SJCRH30 (cell line): ENCODE measurements at places on chromosomes 12 and 14. TPM values are rescaled to one million over a fixed set of nuclear protein-coding genes. Genes with fewer than 3 reads are reported as not detected.
A peak's percentile ranks its signal among the peaks of the same experiment; 100 is the strongest.

LALBA gene
- not detected in 2 replicates for total RNA-seq

GATC gene
- total RNA-seq: 29.8 and 31.4 TPM in 2 replicates

KRT79 gene
- not detected in 2 replicates for total RNA-seq

LGR5 gene
- total RNA-seq: 5.1 and 6.4 TPM in 2 replicates

HCAR1 gene
- total RNA-seq: not detected in 2 replicates

SLC25A47 gene
- total RNA-seq: 0.08 TPM in 1 of 2 replicates, not detected in the other

GPR137C gene
- 2.5 and 2.7 TPM in 2 replicates for total RNA-seq

SLC16A7 gene
- 3.1 and 3.6 TPM in 2 replicates for total RNA-seq

DNA sequence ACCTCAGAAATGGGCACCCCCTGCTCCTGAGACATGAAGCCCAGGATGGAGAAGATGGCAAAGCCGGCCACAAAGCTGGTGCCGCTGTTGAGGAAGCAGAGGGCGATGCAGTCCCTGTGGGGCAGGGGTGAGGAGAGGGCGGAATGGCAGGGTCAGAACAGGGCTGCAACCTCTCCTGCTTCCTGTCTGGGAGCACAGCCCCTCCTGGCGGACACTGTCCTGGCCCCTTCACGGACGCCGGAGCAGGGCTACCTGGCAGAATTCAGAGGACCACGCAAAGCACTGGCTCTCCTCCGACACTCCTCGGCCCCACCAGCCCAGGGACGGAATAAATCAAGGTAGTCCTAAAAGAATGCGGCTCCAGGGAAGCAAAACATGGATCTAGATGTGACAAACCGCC lies 12.4 kb upstream of the SLC6A12 start:
- no peak for DNase-seq
- no peak overlapping the region for H3K27ac ChIP-seq
- no peaks in the 10 kb centered on the region for H3K36me3 ChIP-seq
- no peak overlapping the region for H3K4me3 ChIP-seq
- H3K4me1 ChIP-seq: no peaks in the 10 kb centered on the region

DNA sequence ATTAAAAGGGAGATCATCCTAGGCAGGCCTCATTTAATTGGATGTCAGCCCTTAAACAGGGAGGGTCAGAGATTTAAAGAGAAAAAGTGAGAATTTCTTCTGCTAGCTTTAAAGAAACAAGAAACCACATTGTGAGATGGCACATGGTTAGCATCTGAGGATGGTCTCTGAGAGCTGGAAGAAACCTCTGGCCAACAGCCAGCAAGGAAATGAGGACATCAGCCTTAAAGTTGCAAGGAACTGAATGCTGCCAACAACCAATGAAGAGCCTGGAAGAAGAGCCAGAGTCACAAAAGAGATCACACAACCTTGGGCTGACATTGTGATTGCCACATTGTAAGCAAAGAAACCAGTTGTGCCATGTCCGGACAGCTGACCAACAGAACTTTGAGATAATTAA lies 17.5 kb upstream of the FAR2 start:
- no peaks in the 10 kb centered on the region for H3K4me1 ChIP-seq
- no peak for DNase-seq
- H3K27ac ChIP-seq: no peak overlapping the region
- no peak overlapping the region for H3K4me3 ChIP-seq
- no peaks in the 10 kb centered on the region for H3K27me3 ChIP-seq

DNA sequence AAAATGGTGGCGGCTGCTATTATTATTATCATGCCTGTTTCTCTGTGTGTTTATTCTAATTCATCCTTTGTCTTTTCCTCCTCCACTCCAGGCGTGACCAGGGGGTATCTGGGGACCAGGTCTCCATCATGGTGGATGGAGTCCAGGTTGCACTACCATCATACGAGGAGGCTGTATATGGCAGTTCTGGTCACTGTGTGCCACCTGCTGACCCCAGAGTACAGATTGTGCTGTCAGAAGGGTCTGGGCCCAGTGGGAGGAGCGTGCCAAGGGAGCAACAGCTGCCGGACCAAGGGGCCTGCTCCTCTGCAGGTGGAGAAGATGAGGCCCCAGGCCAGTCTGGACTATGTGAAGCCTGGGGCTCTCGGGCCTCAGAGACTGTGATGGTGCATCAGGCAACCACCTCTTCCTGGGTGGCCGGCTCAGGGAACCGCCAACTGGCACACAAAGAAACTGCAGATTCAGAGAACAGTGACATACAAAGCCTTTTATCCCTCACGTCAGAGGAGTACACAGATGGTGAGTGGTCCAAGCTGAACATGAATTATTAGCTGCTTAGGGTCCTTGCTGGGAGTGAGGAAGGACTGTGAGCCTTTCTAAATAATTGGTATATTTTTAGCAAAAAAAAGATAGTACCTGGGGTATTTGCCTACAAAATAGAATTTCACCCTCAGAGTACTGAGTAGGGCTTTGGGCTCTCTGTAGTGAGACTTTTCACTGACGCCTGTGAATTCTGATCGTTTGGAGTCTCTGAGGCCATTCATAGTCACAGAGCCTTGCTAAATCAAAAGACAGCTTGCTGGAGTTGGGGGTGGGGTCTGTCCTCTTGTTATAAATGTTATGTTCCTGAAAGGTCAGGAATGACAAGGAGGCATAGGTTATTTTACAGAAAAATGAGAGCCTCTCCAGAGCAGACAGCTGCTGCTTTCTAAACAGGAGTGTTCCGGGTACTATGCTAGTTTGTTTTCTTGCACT lies 58.1 kb upstream of the SRSF5 start:
- H3K4me3 ChIP-seq: no peak overlapping the region
- peaks cover 32% of the 10 kb centered on the region for H3K4me1 ChIP-seq

- no peak for DNase-seq
- no peaks in the 10 kb centered on the region for H3K4me1 ChIP-seq
- H3K4me3 ChIP-seq: no peak overlapping the region
- H3K27ac ChIP-seq: no peak overlapping the region
Measured at GRCh38 chr12:131466306-131466705, 244.6 kb upstream of the SFSWAP start.

DNA sequence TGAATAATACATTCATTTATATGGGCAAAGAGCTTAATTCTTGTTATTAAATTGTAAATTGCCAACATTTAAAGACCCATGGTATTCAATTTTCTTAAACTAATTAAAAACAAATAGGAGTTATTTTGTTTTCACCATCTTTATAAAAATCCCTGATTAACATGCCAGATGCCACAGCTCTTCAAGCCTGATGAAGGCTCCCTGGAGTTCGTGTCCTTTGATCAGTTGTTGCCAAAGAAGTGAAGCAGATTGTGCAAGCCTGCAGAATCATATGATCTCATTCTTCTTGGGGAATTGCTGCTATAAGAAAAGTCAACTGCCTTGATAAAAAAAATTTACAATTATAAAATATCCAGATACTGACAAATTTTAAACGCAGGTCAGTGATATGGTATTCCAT lies 288.3 kb upstream of the PPFIA2 start:
- DNase-seq: no peak
- H3K27me3 ChIP-seq: no peaks in the 10 kb centered on the region
- no peaks in the 10 kb centered on the region for H3K36me3 ChIP-seq
- no peak overlapping the region for H3K4me3 ChIP-seq
- H3K4me1 ChIP-seq: no peaks in the 10 kb centered on the region

DNA sequence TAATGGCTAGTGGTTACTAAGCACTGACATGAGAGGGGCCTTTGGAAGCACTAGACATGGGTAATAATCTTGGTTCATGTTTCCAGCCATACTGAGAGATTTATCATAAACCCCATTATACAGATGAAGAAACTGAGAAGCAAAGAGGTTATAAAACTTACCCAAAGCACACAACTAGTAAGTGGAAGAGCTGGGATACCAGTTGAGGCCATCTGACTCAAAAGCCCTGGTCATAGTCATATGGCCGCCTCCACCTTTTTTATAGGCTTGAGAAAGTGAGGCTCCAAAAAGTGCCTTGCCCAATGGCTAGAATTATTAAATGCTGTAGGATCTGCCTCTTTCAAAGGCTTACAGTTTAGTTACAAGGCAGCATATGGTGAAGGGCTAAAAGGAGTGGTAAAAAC lies 944 bp downstream of the TXNRD1 start:
- H3K4me1 ChIP-seq: peaks cover 12% of the 10 kb centered on the region
- no peaks in the 10 kb centered on the region for H3K27me3 ChIP-seq
- H3K27ac ChIP-seq: no peak overlapping the region
- H3K36me3 ChIP-seq: no peaks in the 10 kb centered on the region

DNA sequence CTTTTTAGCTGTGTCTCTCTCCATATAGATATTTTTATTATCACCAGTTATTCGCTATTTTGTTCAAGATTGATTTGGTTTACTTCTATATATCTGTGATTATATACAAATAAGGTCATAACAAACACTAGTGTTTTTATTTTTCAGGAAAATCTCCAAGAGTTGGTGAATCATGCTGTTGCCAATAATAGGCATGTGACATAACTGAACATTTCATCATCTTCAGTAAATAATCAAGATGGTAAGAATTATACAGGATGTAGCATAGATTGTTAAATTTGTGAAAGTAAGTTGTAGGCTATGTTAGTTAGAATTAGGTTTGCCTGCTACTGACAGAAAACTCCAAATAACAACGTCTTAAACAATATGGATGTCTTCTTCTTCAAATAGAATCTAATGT lies 240.9 kb upstream of the PDE3A start:
- H3K36me3 ChIP-seq: no peaks in the 10 kb centered on the region
- H3K27ac ChIP-seq: no peak overlapping the region
- no peaks in the 10 kb centered on the region for H3K4me1 ChIP-seq
- no peak for DNase-seq

- no peak for DNase-seq
- no peaks in the 10 kb centered on the region for H3K27me3 ChIP-seq
- peaks cover 20% of the 10 kb centered on the region for H3K36me3 ChIP-seq
- H3K4me3 ChIP-seq: no peak overlapping the region
- H3K27ac ChIP-seq: no peak overlapping the region
Measured at GRCh38 chr12:89344862-89345202, 7.5 kb downstream of the DUSP6 start.

- no peak overlapping the region for H3K4me3 ChIP-seq
- no peak overlapping the region for H3K27ac ChIP-seq
- DNase-seq: peak; percentile 38
- peaks cover 3% of the 10 kb centered on the region for H3K4me1 ChIP-seq
- H3K36me3 ChIP-seq: no peaks in the 10 kb centered on the region
Measured at GRCh38 chr14:101707863-101708620, 53.5 kb upstream of the PPP2R5C start.

DNA sequence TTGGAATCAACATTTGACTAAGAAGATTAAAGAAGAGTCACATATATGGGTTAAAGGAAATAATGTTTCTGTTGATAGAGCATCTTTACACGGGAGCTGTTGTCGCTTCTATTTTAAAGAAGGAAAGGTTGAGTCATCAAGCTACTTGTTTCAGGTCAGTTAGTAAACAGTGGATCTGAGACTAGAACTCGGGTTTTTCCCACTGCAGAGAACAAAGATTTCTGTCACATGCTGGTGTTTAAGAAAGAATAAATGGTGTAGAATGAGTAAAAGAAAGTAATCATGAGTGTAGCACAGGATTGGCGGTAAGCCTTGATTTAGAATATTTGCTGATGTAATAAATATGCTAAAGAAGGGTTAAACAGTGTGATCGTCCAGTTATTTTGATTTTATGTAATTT lies 455.5 kb downstream of the AEBP2 start:
- H3K36me3 ChIP-seq: no peaks in the 10 kb centered on the region
- H3K4me3 ChIP-seq: no peak overlapping the region
- no peaks in the 10 kb centered on the region for H3K27me3 ChIP-seq

- H3K4me1 ChIP-seq: no peaks in the 10 kb centered on the region
- no peaks in the 10 kb centered on the region for H3K27me3 ChIP-seq
- no peaks in the 10 kb centered on the region for H3K36me3 ChIP-seq
- DNase-seq: peak; percentile 77
Measured at GRCh38 chr14:35386673-35387125, 17.9 kb downstream of the NFKBIA start.

GRCh38 chr14:68896132-68896531 lies 83.0 kb downstream of the ACTN1 start:
- H3K4me1 ChIP-seq: no peaks in the 10 kb centered on the region
- no peak overlapping the region for H3K27ac ChIP-seq
- H3K4me3 ChIP-seq: no peak overlapping the region
- peaks cover 37% of the 10 kb centered on the region for H3K36me3 ChIP-seq
- DNase-seq: no peak
